ENCODE measurements at places on chromosomes 16 and 17.

DNA sequence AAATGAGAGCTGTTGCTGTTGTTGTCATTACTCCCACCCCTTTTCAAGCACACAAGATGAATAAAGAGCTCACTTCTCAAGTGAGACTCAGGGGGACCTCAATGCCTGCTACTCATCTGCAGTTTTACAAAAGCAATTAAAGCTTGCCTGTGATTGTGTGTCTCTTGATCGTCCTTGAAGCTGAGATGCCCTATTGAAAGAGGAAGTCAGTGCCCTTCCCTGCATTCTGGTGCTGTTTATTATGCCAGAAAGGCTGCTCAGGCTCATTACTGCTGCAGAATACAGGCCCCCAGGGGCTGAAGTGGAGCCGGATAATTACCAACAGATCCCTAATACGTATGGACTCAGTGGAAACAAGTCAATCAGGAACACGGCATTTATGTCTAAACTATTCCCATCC, 147.2 kb downstream of the HS3ST2 start:
- DNase-seq: no peak

- DNase-seq: no peak
Measured at GRCh38 chr17:81859906-81860755, at the start of gene P4HB. TSS of gene P4HB (minus strand) at chr17:81860535. CDS start at chr17:81860471, 64 bp downstream.

GRCh38 chr17:78305801-78306200, 54.1 kb downstream of the SOCS3 start:
- no peak for DNase-seq

DNA sequence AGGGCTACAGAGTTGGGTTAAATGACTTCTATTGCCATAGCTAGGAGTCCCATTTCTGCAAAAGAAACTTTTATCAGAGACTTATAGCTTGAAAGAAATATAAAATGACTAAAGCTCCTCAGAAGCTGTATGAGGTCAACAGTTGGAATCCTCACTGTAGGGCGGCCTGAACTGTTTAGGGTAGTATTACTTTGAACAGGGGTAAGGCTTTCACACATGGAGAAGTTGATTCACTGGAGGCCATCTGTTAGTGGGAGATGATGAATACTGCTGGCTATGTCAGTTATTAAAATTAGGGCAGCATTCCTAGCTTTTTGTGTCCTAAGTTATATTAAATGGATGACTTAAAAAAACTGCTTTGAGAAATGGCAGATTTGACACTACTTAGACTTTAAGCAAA, 6.0 kb downstream of the TTC19 start:
- no peak for DNase-seq

GRCh38 chr16:69217433-69217832, 30.5 kb downstream of the SNTB2 start:
- DNase-seq: no peak

DNA sequence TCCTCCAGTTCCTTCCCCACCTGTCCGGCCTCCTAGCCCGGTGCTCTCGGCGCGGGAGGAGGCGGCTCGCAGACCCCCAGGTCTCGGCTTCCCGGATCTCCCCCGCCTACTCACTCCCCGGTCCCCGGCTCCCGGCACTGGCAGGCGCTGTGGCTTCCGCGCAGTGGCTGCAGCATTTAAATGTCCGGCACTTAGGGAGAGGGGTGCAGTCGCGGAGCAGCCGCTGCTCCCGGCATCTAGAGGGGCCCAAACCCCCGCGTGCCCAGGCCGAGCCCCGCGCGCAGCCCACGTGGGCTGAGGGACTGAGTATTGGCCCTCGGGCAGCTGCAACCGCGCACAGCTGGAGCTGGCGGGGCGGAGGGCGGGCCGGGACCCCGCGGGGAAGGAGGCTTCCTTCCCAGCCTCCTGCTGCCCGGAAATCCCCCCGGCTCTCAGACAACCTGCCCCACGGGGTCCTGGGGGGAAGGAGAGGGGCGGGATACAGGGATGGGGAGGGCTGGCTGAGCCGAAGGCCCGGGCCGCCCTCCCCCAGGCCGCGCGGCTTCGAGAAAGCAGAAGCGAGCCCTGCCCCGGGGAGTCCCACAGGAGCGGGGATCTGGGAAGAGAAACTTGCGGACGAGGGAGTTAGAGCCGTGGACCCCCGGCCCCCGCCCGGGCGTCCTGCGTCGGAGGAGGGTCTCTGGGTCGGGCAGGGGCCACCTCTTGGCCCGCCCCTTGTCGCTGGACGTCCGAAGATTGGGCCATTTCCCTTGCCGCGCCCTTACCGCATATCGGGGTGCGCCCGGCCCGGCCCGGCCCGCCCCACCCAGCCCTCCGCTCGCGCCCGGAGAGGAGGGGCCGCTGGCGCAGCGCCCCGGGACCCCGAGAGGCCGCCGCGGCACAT, at the start of gene MMP25:
MMP25 (plus strand) TSS at position 804 of the 883 bp plus-strand sequence. CDS start 357 bp downstream, outside the sequence.
- no peak for DNase-seq

GRCh38 chr16:20393801-20394577, 10.5 kb downstream of the PDILT start:
- DNase-seq: no peak

- DNase-seq: no peak
Measured at GRCh38 chr17:48106802-48107136, 797 bp upstream of the SNX11 start.

DNA sequence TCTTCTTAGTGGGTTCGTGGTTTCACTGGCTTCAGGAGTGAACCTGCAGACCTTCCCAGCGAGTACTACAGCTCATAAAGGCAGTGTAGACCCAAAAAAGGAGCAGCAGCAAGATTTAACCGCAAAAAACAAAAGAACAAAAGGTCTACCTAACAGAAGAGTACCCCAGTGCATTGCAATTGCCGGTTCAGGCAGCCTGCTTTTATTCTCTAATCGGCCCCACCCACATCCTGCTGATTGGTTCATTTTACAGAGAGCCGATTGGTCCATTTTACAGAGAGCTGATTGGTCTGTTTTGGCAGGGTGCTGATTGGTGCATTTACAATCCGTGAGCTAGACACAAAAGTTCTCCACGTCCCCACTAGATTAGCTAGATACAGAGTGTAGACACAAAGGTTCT, 2.0 kb upstream of the ARRB2 start:
- peak; percentile 38 for DNase-seq
